Activated T-cell treated with anti-CD3 and anti-CD28 coated beads, Interleukin-2, amount 50 U/mL, for 72 hours (primary cell): ENCODE measurements at places on chromosomes 11 and 22. TPM values are rescaled to one million over a fixed set of nuclear protein-coding genes. Genes with fewer than 3 reads are reported as not detected.

Gene SCT
- total RNA-seq: not detected

Gene ANO5
- total RNA-seq: not detected

Gene SLC5A4
- total RNA-seq: not detected

DNA sequence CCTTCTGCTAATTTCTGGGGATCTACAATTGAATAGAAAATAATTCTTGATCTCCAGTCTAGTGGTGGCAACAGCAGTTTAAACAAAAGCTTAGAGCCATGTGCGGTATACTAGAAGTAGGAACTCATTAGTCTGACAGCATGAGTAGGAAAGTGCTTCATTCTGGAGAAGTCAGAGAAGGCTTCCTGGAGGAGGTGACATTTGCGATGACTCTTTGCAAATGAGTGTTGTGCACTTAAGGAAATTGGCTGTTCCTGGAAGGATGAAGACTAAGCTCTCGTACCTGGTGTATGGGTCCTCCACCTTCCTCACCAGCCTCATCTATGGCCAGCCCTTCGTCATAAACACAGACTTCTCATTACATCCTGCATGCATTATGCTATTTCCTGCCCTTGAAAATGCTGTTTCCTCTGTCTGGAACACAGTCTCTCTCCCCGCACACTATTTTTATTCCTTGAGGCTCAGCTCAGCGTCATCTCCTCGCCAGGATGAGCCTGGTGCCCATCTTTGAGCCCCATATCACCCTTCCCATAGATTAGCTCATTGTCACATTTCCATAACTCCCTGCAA lies 132.9 kb downstream of the PKNOX2 start:
- H3K4me1 ChIP-seq: no peaks in the 10 kb centered on the region
- H3K27ac ChIP-seq: no peak overlapping the region
- no peak overlapping the region for H3K4me3 ChIP-seq
- H3K36me3 ChIP-seq: no peaks in the 10 kb centered on the region
- DNase-seq: no peak
- H3K27me3 ChIP-seq: peaks cover 32% of the 10 kb centered on the region

GRCh38 chr11:12278766-12279671 lies 98.4 kb upstream of the PARVA start:
- no peak overlapping the region for H3K4me3 ChIP-seq

Gene PLEKHA7
- total RNA-seq: 6.5 TPM

DNA sequence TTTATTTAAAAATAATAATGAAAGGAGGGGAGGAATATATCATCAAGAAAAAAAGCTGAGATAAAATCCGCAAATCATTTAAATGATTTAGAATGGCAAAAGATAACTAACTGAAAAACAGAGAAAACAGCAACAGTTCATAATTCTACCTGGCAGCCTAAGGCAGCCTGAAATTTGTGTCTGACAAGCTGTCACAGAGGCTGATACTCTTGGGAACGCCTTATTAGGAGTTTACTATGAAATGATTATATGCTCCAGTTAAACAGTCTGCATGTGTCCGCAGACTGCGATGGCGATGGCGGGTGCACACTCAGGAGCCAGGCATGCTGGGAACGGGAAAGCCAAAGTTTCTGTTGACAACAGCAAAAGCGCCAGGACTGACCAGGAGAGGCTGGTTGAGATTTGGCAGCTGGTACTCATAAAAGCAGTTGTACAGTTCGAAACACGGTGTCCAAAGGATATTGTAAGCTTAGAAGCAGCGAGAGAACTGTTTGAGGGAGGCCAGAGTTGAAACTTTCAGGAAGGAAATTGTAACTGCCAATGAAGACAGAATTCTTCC lies 172.9 kb upstream of the MPPED2 start:
- H3K27me3 ChIP-seq: no peaks in the 10 kb centered on the region
- no peak for DNase-seq
- no peak overlapping the region for H3K4me3 ChIP-seq
- H3K27ac ChIP-seq: no peak overlapping the region

- no peak for DNase-seq
- H3K27ac ChIP-seq: no peak overlapping the region
- no peaks in the 10 kb centered on the region for H3K27me3 ChIP-seq
- no peaks in the 10 kb centered on the region for H3K36me3 ChIP-seq
- no peak overlapping the region for H3K4me3 ChIP-seq
Observed at GRCh38 chr22:45891471-45891995, 85.4 kb downstream of the WNT7B start.

Gene HOATZ
- total RNA-seq: not detected

Gene ZNF280A
- total RNA-seq: not detected

DNA sequence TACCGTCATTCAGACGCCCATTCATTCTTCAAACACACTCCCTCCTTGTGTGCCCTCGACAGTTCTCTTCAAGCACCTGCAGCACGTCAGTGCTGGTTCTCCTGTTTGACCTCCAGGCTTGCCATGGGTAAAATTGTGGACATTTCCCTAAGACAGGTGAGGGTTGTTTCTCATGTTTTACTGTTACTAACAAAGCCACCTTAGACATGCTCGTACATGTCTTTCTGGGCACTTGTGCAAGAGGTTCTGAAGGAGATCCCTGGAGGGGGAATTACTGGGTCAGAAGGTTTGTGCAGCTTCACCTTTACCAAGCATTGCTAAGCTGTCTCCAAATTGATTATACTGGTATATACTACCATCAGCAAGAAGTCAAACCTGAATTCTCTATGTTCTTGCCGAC lies 189.7 kb upstream of the TMEM45B start:
- peaks cover 57% of the 10 kb centered on the region for H3K27me3 ChIP-seq
- no peak overlapping the region for H3K4me3 ChIP-seq
- H3K27ac ChIP-seq: no peak overlapping the region

DNA sequence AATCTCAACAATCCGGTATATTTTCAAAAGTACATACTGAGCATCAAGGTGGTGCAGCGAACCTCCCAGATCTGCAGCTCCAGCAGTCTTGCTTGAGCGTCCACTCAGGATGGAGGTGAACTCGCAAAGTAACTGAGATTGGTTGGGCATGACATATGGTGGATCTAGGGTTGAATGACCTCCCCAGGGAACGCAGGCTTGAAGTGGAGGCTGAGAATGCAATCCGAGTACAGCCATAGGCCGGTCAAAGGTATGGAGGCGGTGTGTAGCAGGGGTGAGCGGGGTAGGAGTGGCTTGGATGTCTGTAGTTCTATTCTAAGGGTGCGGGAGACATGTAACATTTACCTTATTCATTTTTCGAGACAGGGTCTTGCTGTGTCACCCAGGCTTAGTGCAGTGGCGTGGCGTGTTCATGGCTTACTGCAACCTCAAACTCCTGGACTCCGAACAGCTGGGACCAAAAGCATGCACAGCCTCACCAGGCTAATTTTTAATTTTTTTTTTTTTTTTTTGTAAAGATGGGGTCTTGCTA lies 631 bp upstream of the C22orf39 start:
- peaks cover 6% of the 10 kb centered on the region for H3K36me3 ChIP-seq
- peak overlapping the region; percentile 94 for H3K4me3 ChIP-seq
- peak; percentile 18 for DNase-seq
- H3K27ac ChIP-seq: peak overlapping the region; percentile 90

DNA sequence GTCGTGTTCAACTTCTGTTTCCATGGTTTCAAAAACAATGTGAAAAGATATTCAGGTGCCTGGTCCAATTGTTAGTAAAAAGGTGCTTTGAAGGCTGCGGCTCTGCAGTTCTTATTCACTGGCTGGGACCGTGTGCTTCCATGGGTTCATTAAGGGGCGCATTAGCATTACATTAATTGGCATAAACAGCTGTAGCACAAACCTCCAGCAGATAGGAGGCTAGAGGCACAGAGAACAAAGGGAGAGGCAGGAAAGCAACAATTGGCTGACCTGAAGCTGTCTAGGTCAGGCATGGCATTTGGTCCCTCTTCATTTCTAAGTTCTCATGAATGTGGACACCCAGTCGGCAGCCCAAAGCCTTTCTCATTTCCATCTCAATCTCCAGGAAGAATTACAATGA lies 16.6 kb downstream of the PAK1 start:
- no peak for DNase-seq
- no peaks in the 10 kb centered on the region for H3K36me3 ChIP-seq
- no peak overlapping the region for H3K4me3 ChIP-seq
